ENCODE measurements at places on chromosomes 1 and 21.

- no peak for DNase-seq
These were observed 390.2 kb downstream of the USH2A start for GRCh38 chr1:216032961-216033614.

DNA sequence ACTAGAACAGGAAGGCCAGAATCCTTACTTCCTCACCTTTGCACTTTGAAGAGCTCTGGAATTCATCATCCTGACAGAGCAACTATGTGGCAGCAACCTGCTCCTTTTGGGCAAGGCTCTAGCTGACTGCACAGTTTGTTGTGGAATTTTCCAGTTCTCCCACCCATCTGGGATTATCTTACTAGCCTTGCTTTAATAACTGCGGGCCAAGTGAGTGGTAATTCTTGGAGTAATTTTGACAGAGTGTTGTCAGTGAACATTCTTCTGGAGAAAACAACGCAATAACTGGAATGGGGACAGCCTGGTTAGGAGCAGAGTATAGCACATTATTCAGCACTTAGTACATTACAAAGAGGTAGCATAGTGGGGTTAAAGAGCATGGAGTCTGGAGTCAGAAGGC, 75.3 kb downstream of the NTMT2 start:
- DNase-seq = no peak

GRCh38 chr1:116078699-116079223, 32.4 kb upstream of the MAB21L3 start:
- no peak for DNase-seq

DNA sequence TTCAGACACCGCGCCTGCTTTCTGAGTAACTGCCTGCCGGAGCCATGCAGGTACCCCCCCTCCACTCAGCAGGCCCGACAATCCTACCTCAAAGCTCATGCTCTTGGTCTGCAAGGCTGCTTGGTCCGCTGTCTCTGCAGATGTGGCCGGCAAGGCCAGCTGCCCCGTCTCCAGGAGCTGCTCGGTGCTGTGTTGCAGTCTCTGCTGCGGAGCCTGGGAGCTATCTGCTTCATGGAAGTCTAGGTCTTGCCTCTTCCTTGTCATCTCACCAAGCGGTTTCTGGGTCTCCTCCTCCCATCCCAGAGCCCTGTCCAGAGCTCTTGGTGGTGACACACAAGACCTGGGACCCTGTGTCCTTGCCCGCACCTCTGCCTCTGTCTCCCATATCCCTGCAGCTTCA, 24.0 kb upstream of the GNPAT start:
- no peak for DNase-seq

DNA sequence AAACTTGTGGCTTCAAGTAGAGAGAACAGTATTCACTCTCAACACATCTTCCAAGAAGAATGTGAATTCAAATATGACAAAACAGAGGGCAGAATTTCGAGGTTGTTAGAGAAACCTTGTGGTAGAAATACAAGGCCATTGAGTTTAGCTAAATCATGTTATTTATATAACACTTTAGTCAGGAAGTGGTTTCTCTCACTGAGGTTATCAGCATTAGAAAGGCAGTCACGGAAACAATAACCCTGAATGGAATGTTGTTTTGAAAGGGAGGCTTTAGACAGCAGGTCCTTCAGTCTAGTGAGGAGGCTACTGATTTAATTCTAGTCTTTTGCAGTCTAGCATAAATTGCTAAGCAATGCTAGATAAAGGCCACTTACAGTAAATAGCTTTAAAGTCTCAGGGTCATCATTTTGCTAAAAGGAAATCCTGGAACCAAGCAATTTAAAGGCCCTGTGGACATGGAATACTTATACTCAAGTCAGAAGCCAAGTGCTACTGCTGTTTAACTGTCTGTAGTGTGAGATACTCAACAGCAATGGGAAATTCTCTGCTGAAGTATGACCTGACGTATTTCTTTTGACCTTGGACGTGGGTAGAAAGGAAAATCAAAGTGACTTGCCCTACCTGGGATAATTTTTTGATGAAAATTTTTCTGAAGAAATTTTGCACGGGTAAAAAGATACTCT, 89.0 kb upstream of the CHODL start:
- DNase-seq = no peak
